ENCODE measurements at places on chromosomes 4 and X. TPM values are rescaled to one million over a fixed set of nuclear protein-coding genes. Genes with fewer than 3 reads are reported as not detected.

DNA sequence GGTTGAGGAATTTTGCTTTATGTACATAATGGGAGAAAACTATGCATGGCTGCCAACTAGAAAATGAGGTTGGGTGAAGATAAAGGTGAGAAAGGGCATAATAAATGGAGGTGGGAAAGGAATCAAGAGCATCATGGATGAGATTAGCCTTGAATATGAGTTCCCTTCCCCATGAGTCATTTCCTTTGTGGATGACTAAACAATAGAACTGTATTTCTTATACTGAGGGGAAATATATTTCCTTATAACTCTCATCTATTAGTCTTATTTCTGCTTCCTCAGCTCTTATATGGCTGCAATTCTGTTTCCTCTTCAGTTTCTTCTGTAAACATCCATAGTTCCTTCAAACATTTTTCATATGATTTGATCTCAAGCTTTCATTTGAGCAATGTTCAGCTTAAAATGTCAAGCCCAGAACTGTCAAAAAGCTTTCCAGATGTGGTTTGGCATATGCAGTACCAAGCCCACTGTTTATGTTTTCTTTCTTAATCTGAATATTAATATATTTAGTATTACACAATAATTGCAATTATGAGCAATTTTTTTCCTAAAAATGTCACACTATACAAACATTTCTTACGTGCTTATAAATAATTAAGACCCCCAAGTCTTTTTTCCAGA is 100.7 kb upstream of the GRPR start:
- no peaks in the 10 kb centered on the region for H3K4me1 ChIP-seq
- no peak for DNase-seq
- no peaks in the 10 kb centered on the region for H3K27me3 ChIP-seq
- no peaks in the 10 kb centered on the region for H3K36me3 ChIP-seq
- no peak overlapping the region for H3K27ac ChIP-seq

- H3K27ac ChIP-seq, result no peak overlapping the region
- H3K36me3 ChIP-seq, result no peaks in the 10 kb centered on the region
- no peak overlapping the region for H3K4me3 ChIP-seq
- no peak for DNase-seq
- no peaks in the 10 kb centered on the region for H3K27me3 ChIP-seq
Measured at GRCh38 chr4:111601671-111602070, 543.6 kb upstream of the FAM241A start.

- no peaks in the 10 kb centered on the region for H3K4me1 ChIP-seq
- H3K36me3 ChIP-seq, result peaks cover 61% of the 10 kb centered on the region
- H3K4me3 ChIP-seq, result no peak overlapping the region
Measured at GRCh38 chr4:57020467-57021101, 41.9 kb downstream of the POLR2B start.

DNA sequence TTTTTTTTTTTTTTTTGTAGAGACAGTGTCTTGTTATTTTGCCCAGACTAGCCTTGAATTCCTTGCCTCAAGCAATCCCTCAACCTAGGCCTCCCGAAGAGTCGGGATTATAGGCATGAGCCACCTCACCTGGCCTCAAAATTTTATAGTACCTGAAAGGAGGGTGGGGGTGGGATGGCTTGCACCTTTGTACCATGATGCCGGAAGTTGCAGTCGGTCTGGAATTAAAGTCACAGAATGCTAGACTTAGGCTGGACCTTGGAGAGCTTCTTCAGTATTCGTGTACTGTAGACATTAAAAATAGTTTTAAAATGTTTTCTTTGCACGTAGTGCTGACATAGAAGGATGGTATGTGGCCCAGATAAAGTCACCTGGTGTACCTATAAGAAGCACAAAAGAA is 280.9 kb downstream of the STIM2 start:
- no peaks in the 10 kb centered on the region for H3K36me3 ChIP-seq
- no peaks in the 10 kb centered on the region for H3K27me3 ChIP-seq

GRCh38 chrX:150934453-150934852 is 36.0 kb upstream of the CD99L2 start:
- H3K27me3 ChIP-seq, result no peaks in the 10 kb centered on the region
- DNase-seq, result no peak
- H3K4me1 ChIP-seq, result no peaks in the 10 kb centered on the region
- no peak overlapping the region for H3K27ac ChIP-seq
- H3K36me3 ChIP-seq, result no peaks in the 10 kb centered on the region

GRCh38 chr4:56727150-56727549 is 46.1 kb upstream of the HOPX start:
- H3K4me3 ChIP-seq, result no peak overlapping the region
- no peaks in the 10 kb centered on the region for H3K4me1 ChIP-seq
- H3K27me3 ChIP-seq, result no peaks in the 10 kb centered on the region

- H3K36me3 ChIP-seq, result no peaks in the 10 kb centered on the region
- H3K27me3 ChIP-seq, result no peaks in the 10 kb centered on the region
- H3K27ac ChIP-seq, result no peak overlapping the region
- H3K4me1 ChIP-seq, result no peaks in the 10 kb centered on the region
Measured at GRCh38 chr4:13174926-13175325, 309.2 kb downstream of the RAB28 start.

DNA sequence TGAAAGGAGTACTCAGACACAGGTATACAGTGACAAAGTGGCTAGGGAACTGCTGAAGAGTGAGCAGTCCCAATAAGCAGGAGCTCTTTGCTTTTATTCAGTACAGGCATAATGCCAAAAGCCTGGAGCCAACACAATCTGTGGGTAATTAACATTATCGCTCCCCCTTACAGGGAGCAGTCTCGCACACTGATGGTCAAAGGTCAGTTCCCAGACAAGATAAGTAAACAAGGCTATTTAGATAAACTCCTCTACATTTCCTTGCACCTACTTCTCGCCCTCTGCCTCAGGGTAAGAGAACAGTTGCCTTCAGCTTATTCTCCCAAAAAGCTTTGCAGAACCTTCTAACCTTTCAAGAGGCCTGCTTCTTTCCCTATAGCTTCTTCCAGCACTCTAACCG is 73.9 kb upstream of the TAF9B start:
- H3K27ac ChIP-seq, result no peak overlapping the region
- no peaks in the 10 kb centered on the region for H3K4me1 ChIP-seq
- DNase-seq, result no peak
- no peak overlapping the region for H3K4me3 ChIP-seq
- H3K36me3 ChIP-seq, result no peaks in the 10 kb centered on the region

- H3K4me1 ChIP-seq, result no peaks in the 10 kb centered on the region
- H3K27me3 ChIP-seq, result no peaks in the 10 kb centered on the region
Measured at GRCh38 chr4:95377366-95377900, 171.3 kb downstream of the UNC5C start.

ACE2 gene
- 0.11 TPM for total RNA-seq

CFP gene
- total RNA-seq, result 25.4 TPM

Measured in ascending aorta (tissue), 2 donors.